Activated naive CD4-positive, alpha-beta T cell treated with Interleukin-2 at 50 U/mL for 16 hours (primary cell): ENCODE measurements at places on chromosomes 5 and 9.

- DNase-seq: no peak
These were observed 17.4 kb downstream of the LMNB1 start for GRCh38 chr5:126794157-126794828.

- no peak for DNase-seq
These were observed 372.0 kb downstream of the CDH9 start for GRCh38 chr5:26666371-26666770.

DNA sequence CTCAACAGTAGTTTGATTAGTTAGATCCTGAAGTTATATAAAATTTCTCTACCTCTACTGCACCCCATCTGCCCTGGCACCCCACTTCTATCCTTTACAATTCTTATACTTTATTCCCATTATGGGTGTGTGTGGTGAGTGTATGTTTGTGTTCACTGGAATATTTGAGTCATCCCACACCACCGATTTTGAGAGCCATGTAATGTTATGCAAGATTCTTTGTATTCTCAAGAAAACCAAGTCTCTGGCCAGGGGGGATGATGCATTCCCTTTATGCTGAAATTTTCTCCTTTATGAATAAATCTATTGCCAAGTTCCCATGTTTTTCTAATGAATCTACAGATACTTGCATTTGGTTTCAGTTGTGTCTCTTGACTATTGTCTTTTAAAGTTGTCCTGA, 266.8 kb downstream of the ARHGEF28 start:
- no peak for DNase-seq

- DNase-seq: no peak
These were observed 49.4 kb downstream of the ROPN1L start for GRCh38 chr5:10490927-10491672.

- no peak for DNase-seq
These were observed 424.7 kb downstream of the RAB3C start for GRCh38 chr5:59007460-59008063.

DNA sequence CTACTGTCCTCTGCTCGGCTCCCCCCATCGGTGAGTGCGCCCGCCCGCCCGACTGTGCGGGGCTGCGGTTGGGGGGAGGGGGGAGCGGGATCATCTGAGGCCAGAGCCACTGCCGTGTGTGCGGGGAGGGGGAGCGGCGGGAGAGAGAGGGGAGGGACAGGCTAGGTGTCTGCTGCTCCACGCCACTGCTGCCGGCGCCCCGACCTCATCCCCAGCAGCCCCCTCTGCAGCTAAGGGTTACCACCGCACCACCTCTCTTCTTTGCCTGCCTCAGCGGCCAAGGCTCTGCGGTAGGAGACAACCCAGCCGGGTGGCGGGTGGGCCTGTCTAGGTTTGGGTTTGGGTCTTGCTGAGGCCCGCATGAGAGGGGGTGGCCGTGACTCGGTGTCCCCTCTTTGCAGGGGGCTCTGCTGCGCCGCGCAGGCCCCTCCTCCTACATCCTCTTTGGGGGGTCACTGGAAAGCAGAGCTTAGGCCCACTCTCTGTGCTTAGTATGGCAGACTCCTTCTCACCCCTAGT, 670 bp upstream of the PURA start:
- DNase-seq: peak; percentile 23

DNA sequence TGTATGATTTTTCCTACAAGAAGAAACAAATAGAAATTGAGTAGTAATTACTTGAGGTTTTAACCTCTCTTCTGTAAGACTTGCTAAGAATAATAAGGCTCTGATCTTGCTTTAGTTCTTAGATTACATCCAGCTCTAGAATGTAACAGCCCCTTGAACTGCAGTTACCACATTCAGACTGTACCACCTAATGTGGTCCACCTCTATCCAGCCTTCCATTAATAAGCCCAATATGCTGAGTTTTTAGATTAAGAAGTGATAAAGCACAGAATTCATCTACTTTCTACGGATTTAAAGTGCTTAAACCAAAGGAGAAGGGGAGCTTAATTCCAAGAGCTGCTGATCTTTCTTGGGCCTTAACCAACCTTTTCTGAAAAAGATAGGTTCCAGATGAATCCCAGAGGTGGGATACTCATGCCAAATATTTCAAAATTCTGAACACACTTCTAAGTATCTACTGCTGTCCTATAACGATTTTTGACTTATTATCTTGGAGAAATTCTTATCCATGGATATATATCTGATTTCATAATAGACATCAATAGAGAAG, 131.5 kb downstream of the ZNF608 start:
- no peak for DNase-seq

- no peak for DNase-seq
These were observed 8.1 kb downstream of the FCN2 start for GRCh38 chr9:134888603-134889190.

- DNase-seq: no peak
These were observed 29.0 kb upstream of the MYORG start for GRCh38 chr9:34405719-34406118.

- no peak for DNase-seq
These were observed 79.8 kb downstream of the RICTOR start for GRCh38 chr5:38994324-38994927.

GRCh38 chr5:169442913-169443784, 140.4 kb upstream of the SPDL1 start:
- DNase-seq: no peak

DNA sequence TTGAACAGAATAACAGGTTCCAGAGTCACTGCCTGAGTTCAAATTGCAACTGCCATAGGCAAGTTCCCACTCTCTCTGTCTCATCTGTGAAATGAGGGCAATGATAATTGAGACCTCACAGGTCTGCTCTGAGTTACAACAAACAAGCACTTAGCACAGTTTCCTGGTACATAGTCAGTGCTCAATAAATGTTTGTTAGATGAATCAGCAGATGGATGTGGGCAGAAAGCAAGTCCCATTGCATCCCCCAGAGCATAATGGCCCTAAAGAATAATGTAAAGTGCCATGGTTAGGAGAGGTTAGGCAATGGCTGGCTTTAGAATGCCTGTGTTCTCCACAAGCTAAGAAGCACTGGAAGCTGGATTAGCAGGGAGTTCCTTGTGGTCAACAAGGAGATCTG, 136.5 kb upstream of the LARP1 start:
- no peak for DNase-seq

DNA sequence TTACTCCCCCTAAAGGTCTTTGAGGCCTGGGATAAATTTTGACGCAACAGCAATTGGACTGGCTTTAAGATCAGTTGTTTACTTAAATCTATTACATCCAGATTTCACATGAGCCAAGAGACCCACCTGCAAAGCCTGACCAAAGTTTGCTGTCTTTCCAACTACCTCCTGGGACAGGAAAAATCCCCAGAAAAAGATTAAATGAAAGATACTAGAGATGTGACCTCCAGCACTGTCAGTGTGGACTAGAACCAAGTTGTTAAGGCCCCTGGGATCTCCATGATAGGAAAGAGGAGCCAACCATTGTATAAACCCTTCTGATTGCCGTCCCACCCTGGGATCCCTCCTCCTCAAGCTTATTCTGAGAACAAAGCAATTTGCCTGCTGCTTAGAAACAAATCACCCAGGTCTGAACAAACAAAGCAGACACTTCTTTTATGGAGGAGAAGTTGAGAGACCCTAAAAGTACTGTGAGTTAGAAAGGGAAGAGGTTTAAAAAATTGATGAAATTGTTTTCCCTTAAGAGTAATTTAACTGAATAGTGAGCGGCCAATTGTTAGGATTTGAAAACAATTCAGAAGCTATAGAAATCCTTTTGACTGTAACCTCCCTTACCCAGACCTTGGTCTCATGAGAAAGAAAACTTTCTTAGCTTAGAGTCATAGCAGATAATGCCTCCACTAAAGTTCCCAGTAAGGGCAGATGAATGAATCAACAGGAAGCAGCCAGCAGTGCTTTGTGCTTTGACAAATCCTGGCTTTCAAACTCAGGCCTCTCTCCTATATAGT, 255.2 kb downstream of the TMEM167A start:
- no peak for DNase-seq

GRCh38 chr9:33024966-33025571, at the start of gene DNAJA1:
DNAJA1 (plus strand) TSS chr9:33025273; CDS start chr9:33026485, 1,212 bp downstream.
- peak; percentile 96 for DNase-seq

GRCh38 chr9:113622600-113623400, 159.3 kb downstream of the RGS3 start:
- DNase-seq: peak; percentile 50

DNA sequence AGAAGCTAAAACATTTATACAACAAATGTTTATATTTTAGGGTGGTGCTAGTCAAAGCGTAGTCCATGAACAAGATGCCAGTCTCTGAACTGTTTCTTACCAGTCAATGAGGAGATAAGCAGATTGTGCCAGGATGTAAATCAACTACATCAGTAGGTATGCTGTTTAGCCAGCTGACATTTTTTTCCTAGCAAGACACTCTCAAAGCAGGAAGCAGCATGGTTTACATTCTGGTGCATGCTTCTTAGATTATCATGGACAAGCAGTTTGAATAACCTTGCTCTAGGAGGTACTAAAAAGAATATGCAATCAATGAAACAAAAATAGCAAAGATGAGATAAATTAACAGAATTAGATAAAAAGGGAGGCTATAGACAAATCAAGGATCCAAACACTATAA, 17.0 kb downstream of the TICAM2 start:
- no peak for DNase-seq
